ENCODE measurements at places on chromosomes 5 and 9. TPM values are rescaled to one million over a fixed set of nuclear protein-coding genes. Genes with fewer than 3 reads are reported as not detected.

SKIC3 gene
- total RNA-seq: 65.7 TPM

GRCh38 chr5:145921211-145921610 lies 15.2 kb upstream of the SH3RF2 start:
- DNase-seq: no peak

GADD45G gene
- 3.4 TPM for total RNA-seq

DNA sequence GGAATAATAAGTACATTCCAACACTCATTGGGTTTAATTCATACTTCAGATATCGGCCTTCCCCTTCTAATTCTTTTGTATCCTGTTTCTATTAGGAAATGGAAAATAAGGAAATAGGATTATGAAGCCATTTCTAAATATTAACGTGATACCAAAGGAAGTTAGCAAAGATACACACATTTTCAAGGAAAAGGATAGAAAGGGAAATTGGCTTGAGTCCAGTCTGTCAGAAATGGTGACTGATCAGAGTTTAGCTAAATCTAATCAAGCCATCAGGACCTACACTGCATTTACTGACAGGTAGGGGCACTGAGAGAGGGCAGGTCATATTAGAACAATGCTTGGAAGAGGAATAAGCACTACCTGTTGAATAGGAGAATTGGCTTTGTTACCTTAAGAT lies 3.1 kb downstream of the TRPM3 start:
- DNase-seq: no peak

NNT gene
- total RNA-seq: 79.7 TPM

- no peak for DNase-seq
Measured at GRCh38 chr5:94745786-94746730, 127.6 kb downstream of the SLF1 start.

DNA sequence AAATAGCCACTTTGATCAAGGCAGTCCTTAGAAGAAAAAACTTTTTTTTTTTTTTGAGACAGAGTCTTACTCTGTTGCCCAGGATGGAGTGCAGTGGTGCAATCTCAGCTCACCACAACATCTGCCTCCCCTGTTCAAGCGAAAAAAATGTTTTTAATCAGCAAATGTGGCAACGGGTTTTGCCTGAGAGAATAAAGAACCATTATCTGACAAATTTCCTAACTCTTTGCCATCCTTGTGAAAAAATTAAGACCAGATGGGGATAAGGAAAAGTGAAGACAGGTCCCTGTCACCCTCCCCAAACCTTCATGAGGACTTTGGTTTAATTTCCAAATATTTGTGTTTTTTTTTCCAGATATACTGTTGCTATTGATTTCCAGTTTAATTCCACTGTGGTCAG lies 107.3 kb upstream of the SPOCK1 start:
- no peak for DNase-seq

SHOC1 gene
- not detected for total RNA-seq

DNA sequence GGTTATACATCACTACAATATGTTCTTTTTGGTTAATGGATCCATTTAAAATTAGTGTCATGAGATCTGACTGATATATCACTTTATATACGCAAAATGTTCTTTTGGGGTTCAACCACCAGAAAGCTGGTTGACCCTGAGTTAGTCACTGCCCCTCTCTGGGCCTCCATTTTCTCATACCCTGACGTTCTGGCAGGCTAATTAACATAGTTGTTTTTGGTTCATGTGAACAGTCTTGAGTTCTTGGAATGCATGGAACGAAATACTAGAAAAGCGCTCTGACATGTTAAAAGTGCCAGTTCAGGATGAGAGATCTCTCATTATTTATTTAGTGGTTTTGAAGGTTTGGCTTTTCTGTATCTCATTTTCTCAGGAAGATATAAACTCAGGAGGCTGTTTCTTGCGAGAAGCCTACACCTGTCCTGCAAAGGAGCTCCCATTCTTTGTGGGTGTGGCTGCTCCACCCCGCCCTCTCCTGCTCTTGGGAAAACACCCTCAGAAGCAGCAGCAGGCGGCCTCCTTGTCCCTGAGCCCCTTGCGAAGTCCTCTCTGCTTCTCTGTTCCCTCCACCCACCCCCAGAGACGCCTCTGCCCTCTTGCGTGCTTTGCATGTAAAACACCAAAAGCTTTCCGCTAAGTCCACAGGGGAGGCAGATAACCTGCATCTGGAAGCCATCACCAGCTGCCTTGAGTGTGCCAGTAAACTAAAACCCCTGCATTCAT lies 302.4 kb upstream of the PANK3 start:
- no peak for DNase-seq

GRCh38 chr9:101333490-101333889 lies 51.3 kb downstream of the BAAT start:
- no peak for DNase-seq

DNA sequence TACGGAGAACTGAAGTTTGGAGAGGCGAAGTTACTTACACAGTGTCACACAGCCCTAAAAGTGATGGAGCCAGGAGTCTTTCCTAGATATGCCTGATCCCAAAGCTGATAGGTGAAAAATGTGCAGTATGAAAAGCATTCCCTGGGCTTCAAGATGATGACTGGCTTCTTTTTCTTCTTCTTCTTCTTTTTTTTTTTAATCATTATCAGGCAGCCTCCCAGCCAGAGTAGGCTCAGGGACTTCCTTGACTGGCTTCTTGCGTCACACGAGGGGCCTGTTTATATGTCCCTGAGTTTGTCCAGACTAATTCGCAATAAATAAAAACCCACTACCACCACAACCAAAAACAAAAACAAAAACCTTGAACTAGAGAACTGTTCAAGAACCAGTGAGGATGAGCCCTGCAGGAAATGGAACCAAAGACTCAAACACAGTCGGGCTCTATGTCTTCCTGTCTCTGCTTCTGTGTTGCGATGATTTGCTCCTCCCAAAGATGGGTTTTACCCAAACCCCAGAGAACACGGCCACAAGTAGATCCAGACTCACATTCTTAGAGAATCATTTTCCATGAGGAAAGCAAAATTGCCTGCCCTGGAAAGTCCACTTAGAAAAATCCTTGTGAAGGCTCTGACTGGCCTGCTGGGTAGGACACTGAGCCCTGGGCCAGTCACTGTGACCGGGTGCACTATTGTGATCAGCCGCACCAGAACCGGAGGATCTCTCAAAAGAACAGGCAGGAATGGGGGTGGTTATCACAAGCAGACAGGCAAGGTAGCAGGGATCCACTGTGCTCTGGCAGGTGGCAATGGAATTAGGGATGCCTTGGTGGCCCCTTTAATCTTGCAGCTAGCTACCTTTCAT lies 38.0 kb upstream of the ADAM19 start:
- DNase-seq: no peak

SAP30L gene
- 35.1 TPM for total RNA-seq

Measured in CD8-positive, alpha-beta memory T cell (primary cell).